GM04503 (cell line): ENCODE measurements at places on chromosomes 3 and 15.

DNA sequence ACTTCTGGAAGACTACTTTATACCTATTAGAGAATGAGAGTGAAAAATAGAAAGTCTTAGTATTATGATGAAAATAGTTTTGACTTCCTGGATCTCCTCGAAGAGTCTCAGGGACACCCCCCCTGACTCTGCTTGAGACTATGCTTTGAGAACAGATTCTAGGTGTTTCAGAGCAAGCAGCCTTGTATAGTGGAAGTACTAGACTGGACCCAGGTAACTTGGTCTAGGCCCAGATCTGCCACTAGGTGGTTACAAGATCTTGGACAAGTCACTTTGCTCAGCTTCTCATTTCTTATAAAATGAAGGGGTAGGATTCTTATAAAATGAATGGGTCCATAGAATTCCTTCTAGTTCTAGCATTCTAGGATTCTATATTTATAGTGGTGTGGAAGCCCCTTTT, 9.1 kb downstream of the ABHD5 start:
- DNase-seq: no peak

DNA sequence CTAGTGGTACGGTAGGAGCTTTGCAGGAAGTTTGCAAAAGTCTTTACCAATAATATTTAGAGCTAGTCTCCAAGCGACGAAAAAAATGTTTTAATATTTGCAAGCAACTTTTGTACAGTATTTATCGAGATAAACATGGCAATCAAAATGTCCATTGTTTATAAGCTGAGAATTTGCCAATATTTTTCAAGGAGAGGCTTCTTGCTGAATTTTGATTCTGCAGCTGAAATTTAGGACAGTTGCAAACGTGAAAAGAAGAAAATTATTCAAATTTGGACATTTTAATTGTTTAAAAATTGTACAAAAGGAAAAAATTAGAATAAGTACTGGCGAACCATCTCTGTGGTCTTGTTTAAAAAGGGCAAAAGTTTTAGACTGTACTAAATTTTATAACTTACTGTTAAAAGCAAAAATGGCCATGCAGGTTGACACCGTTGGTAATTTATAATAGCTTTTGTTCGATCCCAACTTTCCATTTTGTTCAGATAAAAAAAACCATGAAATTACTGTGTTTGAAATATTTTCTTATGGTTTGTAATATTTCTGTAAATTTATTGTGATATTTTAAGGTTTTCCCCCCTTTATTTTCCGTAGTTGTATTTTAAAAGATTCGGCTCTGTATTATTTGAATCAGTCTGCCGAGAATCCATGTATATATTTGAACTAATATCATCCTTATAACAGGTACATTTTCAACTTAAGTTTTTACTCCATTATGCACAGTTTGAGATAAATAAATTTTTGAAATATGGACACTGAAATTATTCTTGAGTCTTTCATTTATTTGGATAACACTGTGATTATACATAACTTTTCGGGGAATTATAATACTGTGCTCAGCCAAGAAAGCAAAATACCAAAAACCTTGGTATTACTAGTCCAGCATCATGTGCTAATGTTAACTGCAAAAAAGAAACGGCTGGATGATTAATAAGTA, 2.2 kb downstream of the SOX2 start:
- DNase-seq: no peak

GRCh38 chr15:31214864-31215489, 111.7 kb upstream of the KLF13 start:
- DNase-seq: no peak

- no peak for DNase-seq
These were observed 18.4 kb upstream of the CMTM7 start for GRCh38 chr3:32373276-32373675.

DNA sequence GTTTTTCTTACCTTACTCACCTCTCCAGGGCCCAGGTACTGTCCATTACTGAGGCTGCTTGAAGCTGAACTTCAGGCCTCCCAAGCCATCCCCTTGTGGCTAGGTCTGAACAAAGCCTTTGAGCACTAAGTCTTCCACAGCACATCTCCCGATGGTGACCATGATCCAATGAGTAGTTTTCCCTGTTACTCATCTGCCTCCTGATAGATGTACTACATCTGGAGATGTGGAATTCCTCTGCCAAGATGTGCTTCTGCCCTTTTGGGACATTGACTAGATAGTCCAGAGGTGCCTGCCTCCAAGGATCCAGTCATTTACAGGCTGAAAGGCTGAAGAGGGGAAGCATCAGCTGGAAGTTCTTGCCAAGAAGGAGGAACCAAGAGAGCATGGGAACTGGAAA, 28.9 kb upstream of the SLC35G2 start:
- DNase-seq: no peak

GRCh38 chr3:78668302-78668701, 1099.5 kb downstream of the ROBO1 start:
- DNase-seq: no peak

DNA sequence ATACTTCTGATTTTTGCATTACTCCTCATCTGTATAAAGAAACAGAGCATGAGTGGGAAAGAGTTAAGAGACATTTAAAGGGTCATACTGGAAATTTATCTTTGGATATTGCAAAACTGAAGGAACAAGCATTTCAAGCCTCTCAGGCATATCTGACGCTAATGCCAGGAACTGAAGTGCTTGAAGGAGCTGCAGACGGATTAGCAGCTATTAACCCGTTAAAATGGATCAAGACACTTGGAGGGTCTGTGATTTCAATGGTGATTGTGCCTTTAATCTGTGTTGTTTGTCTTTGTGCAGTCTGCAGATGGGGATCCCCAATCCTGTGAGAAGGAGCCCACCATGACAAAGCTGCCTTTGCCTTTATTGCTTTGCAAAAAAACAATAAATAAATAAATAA, 202.5 kb upstream of the UBE3A start:
- DNase-seq: no peak
